ENCODE measurements at places on chromosomes 6 and 20. TPM values are rescaled to one million over a fixed set of nuclear protein-coding genes. Genes with fewer than 3 reads are reported as not detected.

GRCh38 chr6:120378582-120379220, 955.6 kb downstream of the TBC1D32 start:
- no peaks in the 10 kb centered on the region for H3K4me1 ChIP-seq
- H3K4me3 ChIP-seq = no peak overlapping the region
- no peaks in the 10 kb centered on the region for H3K27me3 ChIP-seq
- no peak for DNase-seq
- no peak overlapping the region for H3K27ac ChIP-seq

DNA sequence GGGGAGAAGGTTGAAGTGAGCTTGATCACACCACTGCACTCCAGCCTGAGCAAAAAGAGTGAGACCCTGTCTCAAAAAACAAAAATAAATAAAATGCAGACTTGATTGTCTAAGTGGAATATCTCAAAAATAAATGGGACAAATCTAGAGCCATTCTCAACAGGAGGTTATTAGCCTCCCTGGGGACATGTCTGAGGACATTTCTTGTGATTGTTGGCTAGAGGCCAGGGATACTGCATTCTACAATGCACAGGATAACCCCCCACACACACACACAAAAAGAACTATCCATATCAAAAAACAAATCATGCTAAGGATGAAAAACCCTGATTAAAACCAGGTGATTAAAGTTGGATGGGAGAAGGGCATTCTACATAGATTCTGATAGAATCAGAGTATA, 37.5 kb downstream of the FAM217A start:
- H3K4me1 ChIP-seq = peaks cover 21% of the 10 kb centered on the region
- H3K4me3 ChIP-seq = no peak overlapping the region
- peaks cover 11% of the 10 kb centered on the region for H3K36me3 ChIP-seq
- H3K27me3 ChIP-seq = no peaks in the 10 kb centered on the region
- peak overlapping the region; percentile 72 for H3K27ac ChIP-seq

GRCh38 chr20:6086868-6087267, 33.0 kb upstream of the LRRN4 start:
- no peak for DNase-seq
- no peak overlapping the region for H3K27ac ChIP-seq
- no peak overlapping the region for H3K4me3 ChIP-seq

GRCh38 chr20:33933469-33933909, 60.2 kb upstream of the RALY start:
- H3K4me3 ChIP-seq = no peak overlapping the region
- peak; percentile 39 for DNase-seq
- peak overlapping the region; percentile 16 for H3K27ac ChIP-seq
- no peaks in the 10 kb centered on the region for H3K36me3 ChIP-seq
- H3K27me3 ChIP-seq = peaks cover 5% of the 10 kb centered on the region

The EYS gene
- not detected for total RNA-seq

Data from T-helper 17 cell (primary cell).